ENCODE measurements at places on chromosomes 7 and 10.
A peak's percentile ranks its signal among the peaks of the same experiment; 100 is the strongest.

DNA sequence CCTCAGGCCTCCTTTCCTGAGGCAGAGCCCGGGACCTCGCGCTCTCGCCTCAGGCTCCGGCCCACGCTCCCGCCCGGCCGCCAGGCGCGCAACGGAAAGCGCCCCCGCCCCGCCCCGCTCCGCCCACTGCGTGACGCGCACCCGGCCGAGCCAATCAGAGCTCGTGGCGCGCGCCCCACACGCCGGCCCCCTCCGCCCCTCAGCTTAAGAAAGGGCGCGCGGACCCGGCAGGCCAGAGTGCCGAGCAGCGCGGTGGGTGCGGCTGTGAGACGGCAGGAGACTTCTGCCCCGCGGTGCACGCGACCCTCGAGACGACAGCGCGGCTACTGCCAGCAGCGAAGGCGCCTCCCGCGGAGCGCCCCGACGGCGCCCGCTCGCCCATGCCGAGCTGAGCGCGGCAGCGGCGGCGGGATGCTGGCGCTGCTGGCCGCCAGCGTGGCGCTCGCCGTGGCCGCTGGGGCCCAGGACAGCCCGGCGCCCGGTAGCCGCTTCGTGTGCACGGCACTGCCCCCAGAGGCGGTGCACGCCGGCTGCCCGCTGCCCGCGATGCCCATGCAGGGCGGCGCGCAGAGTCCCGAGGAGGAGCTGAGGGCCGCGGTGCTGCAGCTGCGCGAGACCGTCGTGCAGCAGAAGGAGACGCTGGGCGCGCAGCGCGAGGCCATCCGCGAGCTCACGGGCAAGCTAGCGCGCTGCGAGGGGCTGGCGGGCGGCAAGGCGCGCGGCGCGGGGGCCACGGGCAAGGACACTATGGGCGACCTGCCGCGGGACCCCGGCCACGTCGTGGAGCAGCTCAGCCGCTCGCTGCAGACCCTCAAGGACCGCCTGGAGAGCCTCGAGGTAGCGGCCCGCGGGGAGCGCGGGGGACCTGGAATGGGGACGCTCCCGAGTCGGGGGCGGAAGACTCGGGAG lies at the start of gene NPTX2:
Gene NPTX2, plus strand, starts transcription at position 235 of the 909 bp plus-strand sequence. Its CDS starts 177 bp downstream, at position 412.
- DNase-seq: peak; percentile 7

- peak; percentile 81 for DNase-seq
Observed at GRCh38 chr10:117442944-117443685, 67.9 kb upstream of the PDZD8 start.

GRCh38 chr7:86708031-86708680 lies 64.4 kb downstream of the GRM3 start:
- DNase-seq: no peak

GRCh38 chr7:83439026-83439425 lies 209.9 kb downstream of the SEMA3E start:
- no peak for DNase-seq

DNA sequence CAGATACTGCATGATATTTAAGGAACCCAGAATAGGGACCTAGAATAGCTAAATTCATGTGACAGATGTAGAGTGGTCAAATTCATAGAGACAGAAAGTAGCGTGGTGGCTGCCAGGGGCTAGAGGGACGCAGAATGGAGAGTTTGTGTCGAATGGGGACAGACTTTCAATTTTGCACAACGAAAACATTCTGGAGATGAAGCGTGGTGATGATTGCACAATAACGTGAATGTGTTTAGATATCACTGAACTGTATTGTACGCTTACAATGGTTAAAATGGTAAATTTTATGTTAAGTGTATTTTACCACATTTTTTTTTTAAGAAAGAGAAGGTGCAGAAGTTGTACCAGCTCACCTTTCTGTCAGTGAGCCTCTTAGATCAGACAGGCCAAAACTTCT lies 137.8 kb upstream of the TNS3 start:
- DNase-seq: no peak

DNA sequence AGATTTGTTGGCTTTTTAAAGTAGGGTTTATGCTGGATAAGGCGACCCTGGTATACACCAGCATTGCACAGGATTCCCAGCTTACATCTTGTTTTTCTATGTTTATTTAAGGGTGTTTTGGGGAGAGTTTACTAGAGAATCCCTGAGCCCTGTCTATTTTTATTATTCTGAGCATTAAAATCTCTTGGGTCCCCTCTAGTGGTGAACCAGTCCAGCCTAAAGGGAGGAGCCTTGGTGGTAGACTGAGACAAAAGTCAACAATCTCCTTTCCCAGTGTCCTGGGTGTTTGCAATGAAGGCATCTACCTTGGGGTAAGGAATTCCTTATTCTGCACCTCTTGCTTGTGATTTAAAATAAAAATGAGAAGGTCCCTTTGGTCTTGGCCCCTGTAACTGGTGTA lies 38.2 kb downstream of the ANTXRL start:
- DNase-seq: no peak

DNA sequence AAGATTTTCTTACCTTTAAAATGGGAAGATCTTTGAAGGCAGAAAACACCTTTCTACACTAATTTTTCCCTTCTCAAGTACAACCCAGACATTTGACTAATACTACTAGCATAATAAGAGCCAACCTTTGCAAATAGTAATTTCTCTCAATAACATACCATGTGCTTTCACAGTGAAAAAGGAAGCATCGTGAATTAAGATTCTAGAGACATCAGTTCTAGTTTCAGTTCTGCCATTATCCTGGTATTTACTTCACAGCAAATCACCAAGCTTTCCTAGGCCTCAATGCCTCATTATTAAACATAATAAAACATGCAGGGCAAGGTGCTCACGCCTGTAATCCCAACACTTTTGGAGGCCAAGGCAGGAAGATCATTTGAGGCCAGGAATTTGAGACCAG lies 24.9 kb downstream of the GSAP start:
- DNase-seq: no peak

- DNase-seq: no peak
Observed at GRCh38 chr10:63169624-63170023, 36.5 kb downstream of the NRBF2 start.

DNA sequence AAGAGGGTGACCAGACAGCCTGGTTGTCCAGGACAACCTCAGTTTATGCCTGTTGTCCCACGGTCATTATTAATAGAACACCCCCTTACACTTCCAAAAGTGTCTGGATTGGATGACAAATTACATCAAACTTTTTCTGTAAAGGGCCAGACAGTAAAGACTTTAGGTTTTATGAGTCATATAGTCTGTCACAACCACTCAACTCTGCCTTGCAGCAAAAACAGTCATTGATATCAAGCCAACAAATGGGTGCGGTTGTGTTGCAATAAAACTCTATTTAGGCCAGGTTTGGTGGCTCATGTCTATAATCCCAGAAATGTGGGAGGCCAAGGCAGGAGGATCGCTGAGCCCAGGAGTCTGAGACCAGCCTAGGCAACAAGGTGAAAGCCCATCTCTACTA lies 66.7 kb upstream of the ATP6V0A4 start:
- peak; percentile 32 for DNase-seq

GRCh38 chr7:28889290-28889689 lies 68.8 kb downstream of the TRIL start:
- no peak for DNase-seq

DNA sequence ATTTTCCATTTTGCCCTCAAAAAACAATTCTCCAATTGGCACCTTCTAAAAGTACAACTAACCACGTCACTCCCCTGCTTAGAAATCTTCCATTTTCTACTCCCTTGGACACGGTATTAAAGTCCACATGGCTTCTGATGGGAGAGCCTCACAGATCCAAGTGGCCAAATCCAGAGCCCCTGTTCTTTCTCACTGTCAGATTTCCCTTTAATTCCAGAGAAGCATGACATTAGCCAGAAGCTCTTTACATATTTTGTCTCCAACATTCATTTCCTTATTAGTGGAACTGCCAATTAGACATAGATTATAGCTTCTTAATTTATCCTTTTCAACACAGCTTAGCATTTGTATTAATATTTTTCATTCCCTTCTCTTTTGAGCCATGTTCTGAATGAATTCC lies 118.7 kb downstream of the ELMO1 start:
- no peak for DNase-seq

- no peak for DNase-seq
Observed at GRCh38 chr7:105760551-105761447, 115.6 kb downstream of the ATXN7L1 start.

DNA sequence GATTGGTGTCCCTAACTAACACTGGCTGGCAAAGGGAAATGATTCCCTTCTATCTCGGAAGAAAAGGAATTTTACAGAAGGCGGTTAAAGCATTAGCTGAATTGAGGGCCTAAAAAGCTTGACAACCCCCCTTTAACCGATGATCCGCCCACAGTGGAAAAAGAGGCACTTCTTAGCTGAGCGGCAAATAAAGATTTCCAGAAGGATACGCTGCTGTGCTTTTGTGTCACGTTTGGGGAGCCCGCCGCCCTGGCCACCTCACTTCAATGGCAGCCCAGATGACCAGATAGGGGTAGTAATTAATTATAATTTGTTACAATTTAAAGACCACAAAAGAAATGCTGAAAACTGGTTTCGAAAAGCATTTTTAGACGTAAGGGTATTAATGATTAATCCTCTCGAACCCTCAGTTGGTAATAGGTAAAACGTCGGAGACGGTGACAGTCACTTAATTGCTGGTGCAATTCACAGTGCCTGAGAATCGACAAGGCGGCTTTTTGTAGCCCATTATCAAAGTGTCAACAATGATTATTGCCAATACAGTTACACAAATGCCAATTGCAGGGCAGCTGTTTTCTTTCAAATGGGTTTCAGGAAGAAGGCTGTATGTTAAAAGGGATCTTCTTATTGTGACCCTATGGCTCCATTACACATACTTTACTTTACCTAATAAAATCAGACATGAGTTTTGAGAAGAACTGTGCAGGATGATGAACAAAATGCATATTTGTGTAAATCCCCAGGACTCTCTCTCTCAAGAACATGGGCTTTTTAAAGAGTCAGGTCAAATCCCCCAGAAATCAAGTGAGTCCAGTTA lies 154.1 kb downstream of the PIP4K2A start:
- no peak for DNase-seq

- DNase-seq: no peak
Observed at GRCh38 chr7:40845943-40846342, 711.1 kb downstream of the SUGCT start.

GRCh38 chr10:100348389-100348927 lies 1.4 kb downstream of the SCD start:
- DNase-seq: no peak

GRCh38 chr7:92845736-92846135 lies 9.4 kb upstream of the CDK6 start:
- no peak for DNase-seq

DNA sequence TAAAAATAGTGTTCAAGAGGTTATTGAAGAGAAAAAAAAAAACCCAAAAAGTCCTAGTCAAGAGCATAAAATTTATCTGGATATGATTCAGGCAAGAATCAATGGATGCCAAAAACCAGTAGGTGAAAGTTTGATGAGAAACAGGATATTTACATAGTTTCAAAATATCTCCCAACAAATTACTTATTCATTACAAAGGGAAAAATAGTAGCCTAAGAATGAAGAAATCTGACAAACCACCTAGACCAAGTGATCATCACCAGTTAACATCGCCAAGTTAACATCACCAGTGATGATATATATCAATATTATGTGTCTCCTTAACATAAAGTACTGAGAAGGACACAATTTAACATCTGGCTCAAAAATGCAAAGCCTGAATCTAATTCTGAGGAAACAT lies 85.2 kb downstream of the RNLS start:
- no peak for DNase-seq

DNA sequence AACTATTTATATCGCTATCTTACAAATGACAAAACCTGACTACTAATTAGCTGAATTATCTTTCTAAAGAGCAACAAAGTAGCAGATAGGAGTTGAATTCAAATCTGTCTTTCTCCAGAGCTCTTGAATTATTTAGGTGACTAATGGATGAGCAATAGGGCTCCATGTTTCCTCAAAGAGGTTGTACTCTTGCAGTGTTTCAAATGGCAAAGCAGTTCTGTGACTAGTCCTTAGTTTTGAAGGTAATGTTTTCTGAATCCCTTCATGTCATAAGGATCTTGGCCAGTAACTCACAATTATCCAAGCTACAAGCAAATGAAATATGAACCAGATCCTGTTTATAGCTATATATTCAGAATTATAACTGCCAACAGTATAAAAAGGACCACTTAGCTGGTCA lies 999.7 kb downstream of the NRG3 start:
- no peak for DNase-seq

DNA sequence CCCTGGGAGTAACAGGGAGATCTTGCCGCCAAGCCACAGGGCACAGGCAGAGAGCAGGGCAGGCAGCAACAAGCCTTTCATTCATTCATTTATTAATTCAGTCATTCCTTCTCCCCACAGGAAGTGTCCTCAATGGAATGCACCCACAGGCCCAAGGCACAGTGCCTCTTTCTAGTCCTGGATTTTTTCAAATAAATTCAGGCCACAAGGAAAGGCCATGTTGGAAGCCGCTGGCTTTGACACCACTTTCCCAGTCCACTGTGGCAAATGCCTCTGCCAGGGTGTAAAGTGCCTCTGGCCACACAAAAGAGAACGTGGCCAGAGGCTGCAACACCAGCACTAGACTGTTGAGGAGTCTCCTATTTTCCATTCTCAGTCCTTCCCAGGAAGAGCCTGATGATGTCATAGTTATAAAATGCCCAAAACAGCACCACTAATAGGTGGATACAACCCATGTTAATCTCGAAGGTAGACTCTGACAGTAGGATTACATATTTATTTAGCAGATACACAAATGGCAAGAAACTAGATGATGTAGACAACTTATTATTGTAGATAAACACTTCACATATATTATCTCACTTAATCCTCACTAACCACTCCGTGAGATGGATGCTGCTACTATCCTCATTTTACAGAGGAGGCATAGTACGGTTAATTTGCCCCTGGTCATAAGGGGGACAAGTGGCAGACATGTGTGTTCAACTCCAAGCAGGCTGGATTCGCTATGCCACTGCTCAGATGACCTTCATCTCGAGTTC lies 5.5 kb downstream of the JAZF1 start:
- no peak for DNase-seq

- DNase-seq: no peak
Observed at GRCh38 chr7:8282871-8283270, 20.9 kb upstream of the ICA1 start.

GRCh38 chr7:47154791-47155190 lies 427.1 kb downstream of the TNS3 start:
- no peak for DNase-seq

GRCh38 chr10:97321032-97321803 lies 2.1 kb downstream of the FRAT1 start:
- DNase-seq: peak; percentile 41

- DNase-seq: no peak
Observed at GRCh38 chr10:130338636-130339024, 202.4 kb downstream of the GLRX3 start.
